HS-27A (cell line): ENCODE measurements at places on chromosomes 3 and 15.

DNA sequence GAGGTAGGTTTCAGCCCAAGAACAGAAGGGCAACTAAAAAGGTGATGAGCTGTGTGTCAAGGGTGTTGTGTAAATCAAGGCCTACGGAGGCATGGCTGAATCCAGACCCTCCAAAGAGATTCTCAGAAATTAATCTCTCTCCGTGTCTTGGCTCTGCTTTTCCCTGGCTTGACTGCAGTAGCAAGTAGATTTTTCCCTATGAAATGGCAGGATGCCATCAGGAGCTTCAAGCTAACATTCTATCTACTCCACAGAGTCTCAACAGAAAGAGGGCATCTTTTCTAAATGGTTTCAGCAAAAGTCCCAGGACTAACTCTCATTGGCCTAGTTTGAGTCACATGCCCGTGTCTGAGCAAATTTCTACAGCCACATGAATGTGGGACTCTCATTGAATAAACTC, 58.3 kb downstream of the LSM3 start:
- DNase-seq = no peak

- DNase-seq = no peak
Measured at GRCh38 chr3:73270839-73271483, 209.5 kb downstream of the EBLN2 start.

GRCh38 chr15:63439536-63440264, 58.1 kb upstream of the CA12 start:
- no peak for DNase-seq

GRCh38 chr3:189512039-189512438, 119.2 kb upstream of the TP63 start:
- DNase-seq = no peak
